ENCODE measurements at places on chromosomes 13 and 19. TPM values are rescaled to one million over a fixed set of nuclear protein-coding genes. Genes with fewer than 3 reads are reported as not detected.

DNA sequence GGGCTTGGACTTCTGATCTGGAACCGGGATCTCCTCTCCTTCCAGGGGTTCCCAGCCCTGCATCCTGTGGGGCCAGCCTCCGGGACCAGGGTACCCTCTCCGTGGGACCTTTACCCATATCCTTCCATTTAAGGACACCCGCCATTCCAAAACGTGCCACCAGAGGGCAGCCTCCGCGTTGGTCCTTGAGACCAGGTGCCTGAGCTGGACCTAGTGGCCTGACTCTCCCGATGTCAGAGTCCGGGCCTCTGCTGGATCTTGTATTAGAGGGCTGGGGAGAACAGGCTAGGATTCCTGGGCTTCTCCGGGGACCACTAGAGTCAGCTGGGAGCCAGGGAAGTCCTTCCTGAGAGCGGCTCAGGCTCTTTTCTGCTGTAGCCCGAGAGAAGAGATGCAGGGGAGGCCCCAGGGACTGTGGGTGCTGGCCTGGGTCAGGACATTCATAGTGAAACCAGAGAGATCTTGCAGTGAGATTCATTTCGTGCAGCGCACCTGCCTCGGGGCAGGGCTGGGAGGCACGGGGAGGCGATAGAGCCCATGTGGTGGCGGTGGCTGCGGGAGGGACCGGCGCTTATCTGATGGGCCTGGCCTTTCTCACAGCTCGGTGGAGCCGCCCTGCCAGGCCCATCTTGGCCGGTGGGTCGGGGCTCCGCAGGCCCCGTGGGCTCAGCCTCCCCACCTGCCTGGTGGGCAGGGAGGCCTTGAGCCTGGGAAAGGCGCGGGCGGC is 9.8 kb upstream of the SLC7A10 start:
- no peaks in the 10 kb centered on the region for H3K4me1 ChIP-seq
- no peaks in the 10 kb centered on the region for H3K27me3 ChIP-seq
- DNase-seq: peak; percentile 87
- H3K4me3 ChIP-seq: no peak overlapping the region

- H3K27me3 ChIP-seq: peaks cover 9% of the 10 kb centered on the region
- H3K4me3 ChIP-seq: peak within 1 kb of the TSS; percentile 93
- H3K4me1 ChIP-seq: peaks cover 7% of the 10 kb centered on the region
Measured at GRCh38 chr19:12881172-12881808, at the start of gene DNASE2. Gene DNASE2 (minus strand): TSS chr19:12881449. CDS start chr19:12881375, 74 bp downstream.

GRCh38 chr19:51253088-51253806 is 2.4 kb downstream of the SIGLECL1 start:
- no peaks in the 10 kb centered on the region for H3K4me1 ChIP-seq
- DNase-seq: no peak
- peaks cover 54% of the 10 kb centered on the region for H3K27me3 ChIP-seq
- no peaks in the 10 kb centered on the region for H3K36me3 ChIP-seq

DNA sequence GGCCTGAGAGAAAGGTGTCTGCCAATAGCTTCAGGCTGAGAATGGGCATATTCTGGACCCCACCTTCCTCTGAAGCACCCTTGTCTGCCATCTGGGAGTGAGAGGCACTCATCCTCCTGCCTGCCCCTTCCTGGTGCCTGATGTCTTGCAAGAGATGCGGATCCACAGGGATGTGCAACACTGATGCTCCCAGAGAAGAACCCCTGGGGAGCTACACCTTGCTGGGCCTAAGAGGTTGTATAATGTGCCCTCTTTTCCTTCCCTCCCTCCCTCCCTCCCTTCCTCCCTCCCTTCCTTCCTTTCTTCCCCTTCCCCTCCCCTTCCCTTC is 34.6 kb downstream of the ADPRHL1 start:
- no peak for DNase-seq
- H3K4me3 ChIP-seq: no peak overlapping the region
- H3K27me3 ChIP-seq: no peaks in the 10 kb centered on the region

CYP2A6 gene
- not detected for total RNA-seq

- DNase-seq: peak; percentile 98
- no peak overlapping the region for H3K4me3 ChIP-seq
- no peaks in the 10 kb centered on the region for H3K36me3 ChIP-seq
Measured at GRCh38 chr19:51799034-51799773, 4.2 kb downstream of the FPR3 start.

- H3K4me1 ChIP-seq: peaks cover 19% of the 10 kb centered on the region
- H3K27ac ChIP-seq: peak within 1 kb of the TSS; percentile 58
- H3K4me3 ChIP-seq: peak within 1 kb of the TSS; percentile 79
- H3K27me3 ChIP-seq: no peaks in the 10 kb centered on the region
Measured at GRCh38 chr13:41960637-41961465, at the start of gene VWA8. Gene VWA8 (minus strand): TSS chr13:41961109. CDS start chr13:41961015, 94 bp downstream.

- peak; percentile 82 for DNase-seq
- H3K27ac ChIP-seq: no peak overlapping the region
- H3K36me3 ChIP-seq: no peaks in the 10 kb centered on the region
- peaks cover 36% of the 10 kb centered on the region for H3K27me3 ChIP-seq
- H3K4me1 ChIP-seq: peaks cover 15% of the 10 kb centered on the region
Measured at GRCh38 chr19:51546650-51547396, 15.4 kb upstream of the SIGLEC6 start.

GRCh38 chr13:99288089-99288488 is 19.1 kb downstream of the GPR183 start:
- H3K36me3 ChIP-seq: no peaks in the 10 kb centered on the region
- no peak for DNase-seq
- H3K27me3 ChIP-seq: no peaks in the 10 kb centered on the region
- no peak overlapping the region for H3K4me3 ChIP-seq
- no peaks in the 10 kb centered on the region for H3K4me1 ChIP-seq

DNA sequence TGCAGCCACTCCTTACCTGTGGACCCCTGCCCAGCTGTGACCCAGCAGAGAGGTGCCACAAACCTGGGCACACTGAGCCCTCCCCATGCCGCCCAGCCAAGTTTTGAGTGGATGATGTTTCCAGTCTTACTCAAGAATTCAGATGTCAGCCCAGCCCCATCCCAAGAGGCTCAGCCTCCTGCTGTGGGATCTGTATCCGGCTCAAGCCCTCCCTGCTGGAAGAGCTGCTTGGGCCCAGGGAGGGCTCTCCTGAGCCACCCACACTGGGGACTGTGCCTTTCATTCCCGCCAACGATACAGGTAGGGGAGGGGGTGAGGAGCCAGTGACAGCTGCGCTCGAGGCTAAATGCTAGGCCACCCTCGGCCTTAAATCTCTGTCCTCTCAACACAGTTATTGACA is 5.9 kb upstream of the SLC7A9 start:
- no peak overlapping the region for H3K27ac ChIP-seq
- DNase-seq: no peak
- H3K36me3 ChIP-seq: no peaks in the 10 kb centered on the region
- H3K27me3 ChIP-seq: no peaks in the 10 kb centered on the region

DNA sequence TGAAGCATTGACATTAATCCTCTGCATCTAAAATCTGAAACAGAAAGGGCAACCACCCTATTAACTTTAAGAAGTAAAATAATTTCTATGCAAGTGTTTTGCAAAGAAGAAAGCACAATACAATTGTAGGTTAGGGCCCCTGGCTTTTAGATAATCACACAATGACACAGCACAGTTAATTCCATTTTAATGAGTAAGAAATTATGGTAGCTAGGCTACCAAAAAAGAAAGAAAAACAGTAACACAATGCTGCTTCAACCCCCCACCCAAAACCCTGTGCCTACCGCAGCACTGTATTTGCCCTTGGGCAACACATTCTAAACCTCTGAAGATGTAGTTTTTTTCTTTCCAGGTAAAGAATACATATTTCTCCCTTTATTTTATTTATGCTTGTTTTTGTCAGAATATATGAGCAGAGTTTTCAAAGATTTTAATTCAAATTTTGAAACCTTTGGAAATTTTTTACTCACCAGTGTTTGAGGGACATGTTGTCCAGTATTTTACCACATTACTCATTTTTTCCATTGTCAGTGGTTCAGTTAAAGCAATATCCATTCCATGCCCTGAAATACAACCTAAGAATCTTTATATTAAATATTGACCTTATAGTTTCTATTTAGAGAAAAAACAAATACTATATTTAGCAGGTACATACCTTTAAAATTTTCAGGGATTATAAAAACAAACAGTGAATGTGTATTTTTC is 21.1 kb downstream of the SOHLH2 start:
- H3K4me1 ChIP-seq: peaks cover 13% of the 10 kb centered on the region
- no peaks in the 10 kb centered on the region for H3K36me3 ChIP-seq
- peaks cover 24% of the 10 kb centered on the region for H3K27me3 ChIP-seq
- no peak overlapping the region for H3K27ac ChIP-seq

- DNase-seq: no peak
- H3K27ac ChIP-seq: no peak overlapping the region
- H3K27me3 ChIP-seq: no peaks in the 10 kb centered on the region
- H3K4me1 ChIP-seq: no peaks in the 10 kb centered on the region
- H3K4me3 ChIP-seq: no peak overlapping the region
- H3K36me3 ChIP-seq: peaks cover 58% of the 10 kb centered on the region
Measured at GRCh38 chr19:6754653-6755463, 12.4 kb downstream of the SH2D3A start.

GRCh38 chr13:51811046-51811445 is 7.1 kb upstream of the DHRS12 start:
- no peak overlapping the region for H3K27ac ChIP-seq
- H3K4me3 ChIP-seq: no peak overlapping the region
- no peaks in the 10 kb centered on the region for H3K27me3 ChIP-seq
- no peak for DNase-seq
- no peaks in the 10 kb centered on the region for H3K36me3 ChIP-seq

GRCh38 chr19:42191855-42192254 is 25.6 kb downstream of the DEDD2 start:
- peak; percentile 96 for DNase-seq
- H3K36me3 ChIP-seq: no peaks in the 10 kb centered on the region
- H3K27me3 ChIP-seq: no peaks in the 10 kb centered on the region
- H3K4me1 ChIP-seq: peaks cover 30% of the 10 kb centered on the region

ZNF302 gene
- 15.9 TPM for total RNA-seq

C5AR1 gene
- total RNA-seq: not detected

LSR gene
- 80.3 TPM for total RNA-seq
